ENCODE measurements at places on chromosomes 12 and 14.

- DNase-seq = no peak
These were observed 75.0 kb downstream of the PRMT8 start for GRCh38 chr12:3565985-3566384.

DNA sequence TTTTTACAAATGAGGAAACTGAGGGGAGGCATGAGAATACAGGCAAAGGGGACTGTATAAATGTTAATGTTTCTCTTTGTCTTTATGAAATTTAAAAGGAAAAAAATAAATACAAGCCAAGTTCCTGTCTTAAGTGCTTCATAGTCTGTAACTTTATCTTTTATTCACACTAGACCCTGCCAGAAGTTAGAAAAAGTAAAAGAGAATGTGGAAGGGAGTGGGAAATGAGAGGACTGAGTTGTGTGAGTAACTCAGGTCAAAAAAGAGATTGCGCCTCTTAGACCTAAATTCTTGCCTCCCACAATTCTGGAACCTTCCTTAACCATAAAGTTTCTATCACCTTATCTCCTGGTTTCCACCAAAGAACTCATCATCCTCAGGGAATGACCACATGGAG is 141.1 kb downstream of the KICS2 start:
- no peak for DNase-seq

- no peak for DNase-seq
These were observed 95.8 kb downstream of the STXBP6 start for GRCh38 chr14:24954037-24954699.

DNA sequence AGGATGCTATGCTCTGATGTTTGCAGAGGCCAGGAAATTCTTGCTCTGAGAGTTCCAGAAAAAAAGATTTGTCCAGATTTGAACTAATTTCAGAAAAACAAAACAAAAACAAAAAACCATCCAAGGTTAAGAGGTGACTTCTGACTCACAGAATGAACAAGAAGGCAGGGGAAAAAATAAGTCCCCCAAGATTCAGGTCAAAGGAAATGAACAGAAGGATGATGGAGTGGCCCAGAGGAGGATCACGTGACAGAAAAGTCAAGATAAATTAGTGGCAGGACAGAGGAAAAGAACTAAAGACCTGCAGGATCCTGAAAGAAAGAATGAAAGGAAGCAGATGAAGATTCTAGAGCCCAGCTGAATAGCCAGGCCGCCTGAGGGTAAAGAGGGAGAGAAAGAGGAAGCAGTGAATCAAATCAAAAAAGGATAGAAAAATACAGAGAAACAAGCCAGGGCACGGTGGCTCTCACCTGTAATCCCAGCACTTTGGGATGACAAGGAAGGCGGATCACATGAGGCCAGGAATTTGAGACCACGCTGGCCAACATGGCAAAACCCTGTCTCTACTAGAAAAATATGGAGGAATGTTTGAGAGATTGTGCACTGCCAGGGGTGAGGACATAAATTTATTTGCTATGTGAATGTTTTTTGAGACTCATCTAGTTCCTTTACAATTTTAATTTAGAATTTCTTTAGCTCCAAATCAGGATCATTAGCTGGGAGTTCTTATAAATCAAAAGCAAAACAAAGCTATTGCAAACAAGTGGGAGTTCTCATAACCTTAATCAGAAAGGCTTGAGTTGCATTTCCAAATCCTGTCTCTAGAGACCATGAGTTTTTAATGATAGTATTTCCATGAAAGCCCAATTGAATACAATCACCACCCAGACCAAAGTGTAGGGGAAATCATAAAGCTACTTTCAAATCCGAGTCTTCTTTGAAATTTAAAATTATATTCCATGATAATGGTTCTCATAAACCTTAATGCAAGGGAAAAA is 217.1 kb upstream of the PLEKHG7 start:
- DNase-seq = no peak

DNA sequence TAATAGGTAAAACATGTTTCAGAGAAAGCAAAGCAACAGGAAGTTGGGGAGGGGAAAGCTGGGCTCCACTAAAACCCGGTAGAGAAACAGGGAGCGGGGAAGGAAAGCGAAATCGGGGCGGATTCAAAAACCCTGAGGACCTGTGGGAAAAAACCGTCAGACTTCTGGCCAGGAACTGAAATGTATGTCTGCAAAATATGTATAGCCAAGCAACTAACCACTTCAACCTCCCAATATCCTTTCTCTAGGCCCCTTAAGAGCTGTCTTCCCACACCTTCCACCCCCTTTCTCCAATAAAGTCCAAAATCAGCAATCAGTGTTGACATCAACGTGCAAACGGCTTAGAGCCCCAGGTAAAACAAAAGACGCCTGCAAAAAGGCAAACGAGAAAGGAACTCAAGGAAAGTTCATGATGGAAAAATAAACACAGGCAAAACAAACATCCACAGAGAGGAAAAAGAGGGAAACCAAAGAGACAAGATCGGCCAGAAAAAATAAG is 32.8 kb downstream of the SIX1 start:
- no peak for DNase-seq

- no peak for DNase-seq
These were observed 33.4 kb downstream of the LRTM2 start for GRCh38 chr12:1853716-1854115.

DNA sequence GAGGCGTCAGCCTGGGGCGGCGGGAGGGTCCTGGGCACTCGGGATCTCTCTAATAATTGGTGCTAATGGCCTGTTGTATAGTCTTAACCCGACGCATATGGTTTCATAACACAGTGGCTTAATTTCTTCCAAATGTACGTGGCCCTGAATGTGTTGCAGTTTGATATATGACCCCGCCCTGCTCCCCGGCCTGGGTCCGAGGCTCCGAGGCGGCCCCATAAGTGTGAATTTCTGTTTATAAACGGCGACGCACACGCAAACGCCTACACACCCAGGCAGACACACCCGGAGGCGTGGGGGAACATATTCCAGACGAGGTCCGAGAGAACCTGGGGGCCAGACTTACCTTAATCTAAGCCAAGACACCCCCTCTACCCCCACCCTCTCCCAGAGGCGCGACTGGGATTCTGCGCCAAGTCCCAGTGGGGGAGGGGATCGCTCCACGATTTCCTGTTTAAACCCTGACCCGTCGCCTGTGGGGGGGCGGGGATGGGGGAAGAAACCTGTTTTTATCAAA is 9.7 kb upstream of the HOXC6 start:
- DNase-seq = no peak

DNA sequence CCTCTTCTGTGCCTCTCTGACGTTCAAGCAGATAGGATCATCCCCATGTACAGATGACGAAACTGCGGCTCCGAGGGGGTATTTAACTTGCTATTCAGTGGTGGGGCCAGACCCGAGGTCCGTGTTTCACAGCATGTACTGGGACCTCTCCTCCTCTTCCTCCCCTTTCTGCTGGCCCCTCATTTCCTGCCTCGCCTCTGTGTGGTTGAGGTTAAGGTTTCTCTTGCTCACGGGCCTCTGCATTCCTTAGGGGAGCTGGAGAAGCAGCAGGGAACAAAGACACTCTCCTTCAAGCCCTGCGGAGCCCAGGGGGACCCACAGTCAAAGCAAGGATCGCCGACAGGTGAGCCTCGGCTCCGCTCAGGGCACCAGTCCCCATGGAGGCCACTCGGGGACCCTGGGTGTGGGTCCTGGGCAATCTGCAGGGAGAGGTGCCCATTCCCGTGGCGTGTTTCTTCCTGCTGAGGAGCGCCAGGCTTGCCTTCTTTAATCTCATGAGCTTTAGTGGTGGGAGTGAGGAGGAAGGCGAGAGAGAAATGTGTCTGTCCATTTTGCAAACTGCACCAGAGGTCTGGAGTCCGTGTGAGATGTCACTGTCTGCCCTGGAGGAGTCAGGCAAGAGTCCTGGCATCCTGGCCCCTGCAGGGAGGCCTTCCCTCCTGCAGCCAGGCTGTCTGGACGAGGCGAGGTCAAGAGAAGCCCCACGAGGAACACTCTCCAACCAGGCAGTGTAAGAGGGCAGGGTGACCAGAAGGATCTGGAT is 45.0 kb downstream of the SLC6A12 start:
- DNase-seq = no peak

DNA sequence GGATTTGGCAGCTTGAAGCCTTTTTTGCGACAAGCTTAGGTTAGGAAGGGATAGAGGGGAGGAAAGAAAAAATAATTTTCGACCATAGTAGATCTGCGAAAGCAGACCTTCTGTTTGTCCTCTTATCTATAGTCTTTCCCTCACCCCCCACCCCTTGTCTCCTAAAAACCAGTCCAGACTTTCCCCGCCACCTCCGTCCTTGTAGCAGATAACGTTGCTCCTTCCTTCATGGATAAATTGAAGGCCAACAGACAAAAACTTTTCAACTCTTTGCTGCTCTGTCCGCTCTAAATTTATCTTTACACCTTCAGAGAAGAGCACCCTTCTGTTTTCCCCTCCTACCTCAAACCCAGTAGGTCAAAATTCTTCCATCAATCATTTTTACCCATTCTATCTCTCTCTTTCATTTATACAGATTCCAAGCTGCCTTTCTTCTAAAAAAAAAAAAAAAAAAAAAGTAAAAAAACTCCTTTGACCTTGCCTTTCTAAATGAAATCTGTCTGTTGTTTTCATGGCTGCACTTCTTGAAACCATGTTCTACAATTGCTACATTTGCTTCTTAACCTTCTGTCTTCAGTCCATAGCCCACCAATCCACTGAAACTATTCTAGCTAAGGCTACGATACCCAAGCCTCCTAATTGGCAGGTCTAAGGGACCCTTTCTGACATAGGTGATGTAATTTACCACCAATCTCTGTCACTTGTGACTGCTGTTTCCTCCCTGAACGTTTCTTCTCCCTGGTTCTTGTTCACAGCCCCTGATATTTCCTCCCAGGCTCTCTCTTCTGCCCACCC is 11.1 kb upstream of the NEMF start:
- DNase-seq = no peak

GRCh38 chr12:11171969-11172675 is 1.1 kb downstream of the SMIM10L1 start:
- no peak for DNase-seq

- no peak for DNase-seq
These were observed 14.6 kb downstream of the SLC38A4 start for GRCh38 chr12:46811185-46811584.

DNA sequence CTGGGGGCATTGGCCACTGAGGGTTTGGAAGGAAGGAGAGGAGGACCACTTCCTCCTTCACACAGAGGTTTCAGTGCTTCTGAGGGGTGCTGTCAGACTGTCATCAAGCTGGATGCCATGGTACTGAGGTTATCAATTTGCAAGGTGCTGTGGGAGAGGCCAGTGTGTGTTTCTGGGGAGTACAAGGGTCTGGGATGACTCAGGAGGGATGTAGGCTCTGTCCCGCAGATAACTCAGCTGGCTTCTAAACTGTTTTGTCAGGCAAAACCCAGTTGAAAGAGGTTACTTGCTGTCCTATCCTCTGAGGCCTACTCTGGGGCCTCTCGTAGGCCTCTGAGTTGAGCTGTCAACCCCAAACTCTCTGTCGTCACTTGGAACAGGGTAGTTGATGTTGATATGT is 22.8 kb downstream of the ADCK1 start:
- DNase-seq = no peak

DNA sequence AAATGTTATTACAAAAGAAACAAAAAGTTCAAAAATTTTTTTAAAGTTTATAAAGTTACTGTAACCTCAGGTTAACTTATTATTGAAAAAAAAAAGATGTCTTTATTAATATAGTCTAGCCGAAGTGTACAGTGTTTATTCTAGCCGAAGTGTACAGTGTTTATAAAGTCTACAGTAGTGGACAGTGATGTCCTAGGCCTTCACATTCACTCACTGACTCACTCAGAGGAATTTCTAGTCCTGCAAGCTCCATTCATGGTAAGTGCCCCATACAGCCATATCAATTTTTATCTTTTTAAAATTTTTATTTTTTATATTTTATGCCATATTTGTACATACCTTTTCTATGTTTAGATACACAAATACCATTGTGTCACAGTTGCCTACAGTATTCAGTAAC is 10.4 kb downstream of the ATG2B start:
- no peak for DNase-seq

- no peak for DNase-seq
These were observed 148.4 kb downstream of the DPF3 start for GRCh38 chr14:72745546-72745945.

- no peak for DNase-seq
These were observed 63.5 kb downstream of the ST8SIA1 start for GRCh38 chr12:22271023-22271422.

DNA sequence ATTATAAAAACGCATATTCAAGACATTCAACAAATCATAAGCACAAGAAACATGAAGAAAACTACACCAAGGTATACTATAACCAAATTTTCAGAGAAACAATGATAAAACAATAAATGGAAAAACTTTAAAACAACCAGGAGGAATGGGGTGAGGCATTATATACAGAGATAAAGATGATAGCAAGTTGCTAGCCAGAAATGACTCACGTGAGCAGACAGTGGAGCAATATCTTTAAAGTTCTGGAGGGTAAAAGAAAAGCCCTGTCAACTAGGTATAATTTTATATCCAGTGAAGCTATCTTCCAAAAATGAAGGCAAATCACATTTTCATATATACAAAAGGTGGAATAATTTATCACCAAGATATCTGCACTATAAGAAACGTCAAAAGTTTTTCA is 97.8 kb upstream of the PCED1B start:
- DNase-seq = no peak

DNA sequence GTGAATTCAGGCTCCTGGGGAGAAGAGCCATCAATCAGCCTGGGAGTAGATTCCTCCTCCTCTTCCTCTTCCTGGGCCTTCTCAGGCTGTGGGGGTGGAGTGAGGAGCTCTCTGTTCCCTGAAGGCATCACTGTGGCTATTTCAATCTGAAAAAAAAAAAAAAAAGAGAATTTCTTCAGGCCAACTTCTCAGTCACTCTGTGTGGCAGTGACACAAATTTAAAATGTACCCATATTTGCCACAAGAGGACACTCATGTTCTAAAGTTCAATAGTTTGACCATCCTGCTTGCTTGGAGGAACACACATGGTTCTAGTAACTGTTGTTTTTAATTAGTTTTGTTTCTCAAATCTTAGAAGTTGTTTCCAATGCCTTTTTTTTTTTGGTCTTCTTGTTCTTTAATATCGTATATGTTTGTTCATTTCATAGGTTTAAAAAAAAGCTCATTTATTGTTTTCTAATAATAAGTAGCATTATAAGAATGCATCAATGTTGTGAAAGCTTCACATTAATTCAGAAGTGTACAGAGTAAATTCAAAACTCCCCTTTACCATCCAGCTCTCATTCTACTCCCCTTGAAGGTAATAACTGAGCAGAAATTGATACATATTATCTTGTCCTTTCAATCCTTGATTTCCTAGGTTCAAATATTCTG is 23.3 kb upstream of the CCER1 start:
- no peak for DNase-seq

GRCh38 chr12:113660936-113661335 is 189.3 kb upstream of the LHX5 start:
- no peak for DNase-seq

- DNase-seq = no peak
These were observed 69.9 kb downstream of the RBM19 start for GRCh38 chr12:113896194-113896593.

DNA sequence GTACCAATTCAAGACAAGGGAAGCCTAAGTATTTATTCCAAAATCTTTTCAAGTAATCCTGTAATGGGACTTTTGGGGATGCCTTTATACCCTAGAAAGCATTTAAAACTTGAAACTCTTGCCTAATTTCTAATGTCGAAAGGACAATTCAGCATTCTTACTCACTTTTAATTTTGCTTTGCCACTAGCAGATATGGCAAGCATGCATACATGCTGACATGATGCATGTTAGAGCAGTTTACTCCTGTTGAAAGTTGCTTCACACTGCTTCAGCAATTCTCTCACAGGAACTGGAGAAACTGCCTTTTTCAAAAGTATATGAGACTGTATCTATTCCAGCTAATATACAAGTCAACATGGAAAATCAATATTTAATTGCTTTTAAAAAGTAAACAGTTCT is 79.9 kb downstream of the TAOK3 start:
- DNase-seq = no peak

Data from activated CD8-positive, alpha-beta memory T cell treated with anti-CD3 and anti-CD28 coated beads for 1 hour (primary cell).